ENCODE measurements at places on chromosomes 1 and 21. TPM values are rescaled to one million over a fixed set of nuclear protein-coding genes. Genes with fewer than 3 reads are reported as not detected.

GPR25 gene
- total RNA-seq = not detected

KLHL20 gene
- total RNA-seq = 12.8 TPM

KCNJ9 gene
- not detected for total RNA-seq

STX12 gene
- total RNA-seq = 21.5 TPM

PTPRC gene
- 0.65 TPM for total RNA-seq

RNF223 gene
- 0.56 TPM for total RNA-seq

STUM gene
- total RNA-seq = 1.9 TPM

PRDM15 gene
- 5.6 TPM for total RNA-seq

HFM1 gene
- 0.26 TPM for total RNA-seq

EXO1 gene
- total RNA-seq = 18.5 TPM

TAL1 gene
- total RNA-seq = 12.2 TPM

All from Caco-2 (cell line).